ENCODE measurements at places on chromosomes 16 and 17.

GRCh38 chr16:30458561-30459394, 13.1 kb upstream of the SEPHS2 start:
- DNase-seq = no peak

DNA sequence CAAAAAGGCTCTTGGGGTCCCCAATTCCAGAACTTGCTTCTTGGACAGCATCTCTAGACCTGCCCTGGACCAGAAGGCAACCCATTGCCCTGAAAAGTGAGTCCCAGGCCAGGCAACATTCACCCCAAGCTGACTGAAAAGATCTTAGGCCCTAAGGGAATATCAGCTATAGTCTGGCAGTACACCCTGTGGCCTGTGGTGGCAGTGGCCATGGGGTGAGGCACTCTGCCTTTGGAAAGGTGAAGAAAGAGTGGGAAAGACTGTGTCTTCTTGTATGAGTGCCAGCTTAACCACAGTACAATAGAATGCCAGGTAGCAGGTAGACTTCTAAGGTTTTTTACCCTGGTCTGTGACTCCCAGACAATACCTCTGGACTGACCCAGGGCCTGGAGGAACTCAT, 564.5 kb downstream of the CDH8 start:
- DNase-seq = no peak

DNA sequence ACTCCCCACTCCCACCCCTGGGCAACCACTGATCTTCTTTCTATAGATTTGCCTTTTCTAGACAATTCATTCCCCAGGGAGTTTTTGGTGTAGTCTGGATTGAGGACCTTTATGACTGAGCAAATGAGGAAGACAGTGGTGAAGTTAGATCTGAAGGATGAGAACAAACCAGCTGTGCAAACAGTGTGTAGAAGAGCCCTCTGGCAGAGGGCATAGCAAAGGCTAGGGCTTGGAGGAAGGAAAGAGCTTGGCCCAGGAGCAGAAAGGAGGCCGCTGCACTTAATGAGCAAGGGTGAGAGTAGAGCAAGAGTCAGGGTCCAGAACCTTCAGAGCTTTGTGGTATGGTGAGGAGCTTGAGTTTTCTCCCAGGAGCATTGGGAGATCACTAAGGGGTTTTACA, 352.7 kb downstream of the CA10 start:
- peak; percentile 76 for DNase-seq

GRCh38 chr16:57405097-57405496, 530 bp downstream of the CCL17 start:
- DNase-seq = no peak

DNA sequence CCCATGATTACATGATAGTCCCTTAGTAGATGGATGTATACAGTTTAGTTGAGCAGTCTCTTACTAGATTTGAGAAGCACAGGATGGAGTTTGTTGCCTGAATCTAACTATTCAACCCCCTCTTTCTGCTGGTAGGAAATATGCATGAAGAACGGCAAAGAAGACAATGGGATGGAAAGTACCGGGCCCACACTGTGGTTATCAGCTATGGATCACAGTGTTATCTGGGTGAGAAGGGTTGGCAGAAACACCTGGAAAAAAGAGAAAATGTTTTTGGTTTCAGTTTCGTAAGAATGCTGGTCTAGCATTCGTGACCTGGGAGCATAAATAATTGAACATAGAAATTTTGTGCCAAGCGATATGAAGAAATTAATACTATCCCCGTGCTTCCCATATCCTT, 53.1 kb downstream of the ANKFN1 start:
- DNase-seq = no peak

GRCh38 chr17:56121191-56122051, 31.9 kb upstream of the ANKFN1 start:
- no peak for DNase-seq

DNA sequence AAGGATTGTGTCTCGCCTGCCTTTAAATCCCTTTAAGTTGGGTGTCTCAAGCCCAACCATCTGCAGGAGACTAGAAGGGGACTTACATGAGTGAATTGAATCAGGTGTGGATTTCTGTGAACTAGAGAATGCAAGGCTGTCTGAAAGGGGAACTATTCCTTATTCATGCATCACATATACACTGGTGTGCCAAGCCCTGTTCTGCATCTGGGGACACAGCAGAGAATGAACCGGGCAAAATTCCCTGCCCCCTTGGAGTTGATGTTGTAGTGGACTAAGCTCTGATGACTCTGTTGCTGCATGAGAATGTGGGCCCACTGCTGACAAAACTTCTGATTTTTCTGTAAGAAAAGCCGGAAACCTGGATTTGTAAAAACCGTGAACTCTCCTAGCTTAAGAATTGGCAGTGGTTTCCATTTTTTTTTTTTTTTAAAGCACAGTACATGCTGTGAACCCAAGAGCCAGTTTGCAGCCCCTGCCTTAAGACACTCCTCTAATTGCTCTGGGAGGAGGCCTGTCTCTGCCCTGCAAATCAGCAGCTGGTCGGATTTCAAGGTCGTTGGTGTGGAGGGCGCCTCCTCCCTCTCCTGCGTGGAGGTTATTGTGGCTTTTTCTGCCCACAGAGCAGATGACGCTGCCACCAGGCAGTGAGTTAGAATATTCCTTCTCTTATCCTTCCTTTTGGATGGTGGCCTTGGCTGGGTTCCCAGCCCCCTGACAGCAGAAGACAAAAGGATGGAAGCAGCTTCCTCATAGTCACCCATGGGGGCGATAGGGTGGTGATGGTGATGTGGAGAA, 131.0 kb downstream of the PRKCB start:
- no peak for DNase-seq

GRCh38 chr17:61330174-61331150, 69.2 kb upstream of the TBX2 start:
- DNase-seq = no peak

DNA sequence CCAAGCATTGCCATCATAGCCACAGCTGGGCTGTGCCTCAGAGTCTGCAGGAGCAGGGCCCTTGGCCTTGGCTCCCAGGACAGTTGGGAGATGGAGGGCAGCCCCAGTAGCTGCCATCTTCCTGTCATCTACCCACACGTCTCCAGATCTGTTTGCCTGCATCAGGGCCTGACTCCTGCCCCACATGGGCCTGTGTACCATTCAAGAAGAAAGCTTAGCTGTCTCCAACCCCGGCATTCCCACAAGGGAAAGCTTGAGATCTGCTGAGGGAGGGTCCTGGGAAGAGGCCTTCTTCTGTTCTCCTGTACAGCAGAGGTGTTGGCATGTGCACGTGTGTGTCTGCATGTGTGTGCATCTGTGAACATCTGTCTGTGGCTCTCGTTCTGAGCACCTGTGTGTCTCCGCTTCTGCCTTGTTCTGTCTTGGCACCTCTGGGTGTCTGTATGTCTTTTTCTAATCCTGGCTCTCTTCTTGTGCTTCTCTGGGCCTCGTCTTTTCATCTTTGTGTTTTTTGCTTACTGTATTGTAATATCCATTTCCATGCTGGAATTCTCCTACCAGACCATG, 122.2 kb downstream of the MRM1 start:
- DNase-seq = no peak

DNA sequence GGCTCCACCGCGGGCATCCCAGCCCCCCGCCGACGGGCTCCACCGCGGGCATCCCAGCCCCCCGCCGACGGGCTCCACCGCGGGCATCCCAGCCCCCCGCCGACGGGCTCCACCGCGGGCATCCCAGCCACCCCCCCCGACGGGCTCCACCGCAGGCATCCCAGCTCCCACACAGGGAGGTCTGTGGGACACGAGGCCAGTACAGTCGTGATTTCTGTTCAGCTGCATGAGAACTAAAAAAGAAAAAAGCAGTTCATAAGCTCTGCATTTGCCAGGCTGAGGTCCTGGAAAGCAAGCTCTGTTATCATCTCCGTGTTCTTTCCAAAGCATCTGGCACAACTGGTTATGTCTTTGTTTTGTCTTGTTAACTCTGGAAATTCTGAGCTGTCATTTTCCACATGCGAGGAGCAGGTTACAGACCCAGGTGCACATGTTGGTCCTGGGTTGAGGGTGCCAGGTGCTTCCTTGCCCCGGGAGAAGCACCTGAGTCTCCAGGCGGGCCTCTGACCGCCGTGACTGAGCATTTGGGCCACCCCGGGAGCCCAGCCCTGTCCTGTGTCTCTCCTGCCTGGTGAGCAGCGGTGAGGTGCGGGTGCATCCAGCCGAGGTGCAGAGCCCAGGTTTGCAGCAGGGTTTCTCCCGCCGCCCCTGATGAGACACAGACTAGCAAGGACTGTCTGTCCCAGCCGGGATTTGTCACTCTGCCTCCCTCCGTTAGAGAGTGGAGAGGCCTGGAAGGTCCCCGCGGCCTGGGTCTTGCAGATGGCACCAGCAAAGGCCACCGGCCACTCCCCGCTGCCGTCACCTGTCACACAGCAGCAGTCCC, 9.9 kb upstream of the WFIKKN1 start:
- DNase-seq = no peak

GRCh38 chr16:50195276-50195675, 42.2 kb downstream of the TENT4B start:
- DNase-seq = no peak

GRCh38 chr16:9114112-9114511, 22.7 kb downstream of the HAPSTR1 start:
- DNase-seq = no peak

- DNase-seq = no peak
Measured at GRCh38 chr17:5373112-5373511, 46.4 kb downstream of the NUP88 start.

DNA sequence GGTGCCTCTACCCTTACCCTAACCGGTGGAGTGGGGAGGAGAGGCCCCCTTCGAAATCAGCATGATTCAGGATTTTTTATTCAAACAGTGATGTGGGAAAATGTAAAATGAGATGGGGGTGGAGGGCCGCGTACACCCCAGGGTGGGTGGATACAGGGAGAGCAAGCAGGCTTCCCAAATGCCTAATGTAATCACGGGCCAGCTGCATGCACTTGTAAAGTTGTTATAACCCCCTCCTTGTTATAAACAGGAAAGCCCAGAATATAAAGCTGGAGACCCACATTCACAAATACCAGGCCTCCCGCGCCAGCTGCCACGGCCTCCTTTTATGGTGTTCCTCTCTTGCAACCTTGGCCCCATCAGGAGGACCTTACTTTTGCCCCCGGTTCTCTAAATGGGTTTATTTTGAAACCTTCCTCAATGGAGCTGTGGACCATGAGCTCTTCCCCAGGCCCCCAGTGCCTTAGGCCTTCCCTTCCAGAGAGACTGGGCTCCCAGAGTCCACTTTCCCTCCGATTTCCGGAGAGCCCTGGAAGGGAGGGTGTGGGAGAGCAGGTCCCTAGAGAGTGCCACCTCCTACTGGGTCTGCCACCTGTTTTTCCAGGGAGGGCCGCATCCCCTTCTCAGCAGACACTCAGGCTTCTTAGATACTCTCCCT, 906 bp upstream of the FOXL1 start:
- DNase-seq = no peak

DNA sequence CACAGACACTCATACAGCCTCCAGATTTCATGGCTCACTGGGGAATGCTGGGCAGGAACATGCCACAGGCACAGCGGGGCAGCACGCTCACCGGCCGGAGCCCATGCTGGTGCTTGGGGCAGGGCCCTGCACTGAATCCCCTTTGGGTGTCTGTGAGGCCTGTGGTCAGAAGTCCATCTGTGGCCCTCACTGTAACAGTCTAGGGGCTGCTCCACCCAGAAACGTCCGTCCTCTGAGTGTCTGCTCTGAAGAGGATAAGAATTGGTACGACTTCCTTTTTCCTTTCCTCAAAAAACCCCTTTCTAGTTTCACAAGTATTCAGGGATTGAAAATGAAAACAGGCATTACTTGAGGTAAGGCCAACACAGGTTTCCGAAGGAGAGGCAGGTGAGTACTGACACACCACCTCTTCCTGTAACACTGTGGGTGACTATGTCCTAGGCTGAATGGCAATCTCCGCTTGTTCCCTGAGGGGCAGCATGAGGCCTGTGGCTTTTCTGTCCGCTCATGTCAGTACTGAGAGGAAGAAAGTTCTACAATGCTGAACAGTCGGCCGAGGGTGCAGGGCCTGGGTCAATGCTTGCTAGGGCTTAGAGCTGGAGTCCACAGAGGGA, 42.5 kb downstream of the TMEM11 start:
- no peak for DNase-seq

DNA sequence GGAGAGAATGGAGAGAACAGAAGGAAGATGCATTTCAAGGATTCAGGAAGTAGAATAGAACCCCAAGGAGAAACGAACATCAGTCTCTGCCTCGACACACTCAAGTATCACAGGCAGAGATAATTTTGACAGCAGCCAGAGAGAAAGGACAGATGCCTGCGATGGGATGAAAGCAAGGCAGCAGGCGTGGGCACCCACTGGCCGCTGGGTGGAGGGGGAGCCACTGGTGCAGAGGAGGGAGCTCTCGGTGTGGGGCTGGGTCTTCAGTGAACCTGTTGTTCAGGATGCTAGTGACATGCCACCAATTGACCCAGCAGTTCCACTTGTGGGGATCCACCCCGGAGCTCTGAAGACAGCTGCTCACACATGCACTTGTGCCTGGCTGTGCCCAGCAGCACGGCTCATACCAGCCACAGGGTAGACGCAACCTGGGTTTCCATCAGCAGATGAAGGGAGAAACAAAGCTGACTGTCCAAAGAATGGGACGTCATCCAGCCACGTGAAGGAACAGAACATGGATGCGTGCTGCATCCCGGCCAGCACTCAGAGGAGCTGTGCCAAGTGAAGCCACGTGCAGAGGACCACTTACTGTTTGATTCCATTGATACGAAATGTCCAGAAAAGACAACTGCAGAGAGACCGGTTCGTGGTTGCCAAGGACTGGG, 127.0 kb downstream of the BANP start:
- DNase-seq = no peak

- DNase-seq = no peak
Measured at GRCh38 chr16:70331588-70332358, 14.9 kb upstream of the DDX19A start.

GRCh38 chr17:63827801-63828221, 348 bp upstream of the FTSJ3 start:
- no peak for DNase-seq
